Glutamatergic neuron (in vitro differentiated cells): ENCODE measurements at places on chromosomes 4 and X. TPM values are rescaled to one million over a fixed set of nuclear protein-coding genes. Genes with fewer than 3 reads are reported as not detected.

Gene SPATA4
- total RNA-seq: not detected

Gene SHOX
- total RNA-seq: 0.22 TPM

Gene MSX1
- 0.22 TPM for total RNA-seq

Gene TMEM131L
- total RNA-seq: 60.2 TPM

Gene NCAPG
- 6.0 TPM for total RNA-seq

Gene KLHL13
- total RNA-seq: 46.9 TPM

Gene RAB9B
- total RNA-seq: 4.5 TPM

Gene IL9R
- not detected for total RNA-seq

Gene AR
- total RNA-seq: 0.56 TPM

Gene HGFAC
- total RNA-seq: 9.4 TPM
